Activated CD4-positive, alpha-beta memory T cell treated with anti-CD3 and anti-CD28 coated beads, Interleukin-2, amount 10 ng/mL, durations not matched to agents 7 days and 5 days (primary cell): ENCODE measurements at places on chromosomes 2 and 18. TPM values are rescaled to one million over a fixed set of nuclear protein-coding genes. Genes with fewer than 3 reads are reported as not detected.

DNA sequence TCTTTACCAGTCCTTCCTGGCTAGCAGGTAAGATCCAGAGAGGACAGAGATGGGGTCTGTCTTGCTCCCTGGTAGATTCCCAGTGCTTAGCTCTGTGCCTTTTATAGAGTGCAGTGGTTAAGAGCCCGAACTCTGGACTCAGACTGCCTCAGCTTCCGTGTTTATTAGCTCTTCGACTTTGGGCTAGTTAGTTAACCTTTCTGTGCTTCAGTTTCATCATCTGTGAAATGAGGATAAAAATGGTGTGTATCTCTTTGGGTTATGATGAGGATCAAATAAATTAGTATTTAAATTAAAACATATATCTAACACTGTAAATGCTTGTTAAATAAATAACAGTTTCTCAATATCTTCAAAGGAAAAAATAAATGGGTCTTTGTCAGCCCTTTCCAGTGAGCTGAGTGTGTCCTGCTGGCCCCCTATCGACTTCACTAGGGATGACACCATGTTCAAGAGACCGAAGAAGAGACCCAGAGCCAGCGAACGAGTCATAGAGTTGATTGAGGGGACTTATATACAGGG, 38.2 kb downstream of the CERS6 start:
- DNase-seq = no peak

- DNase-seq = no peak
These were observed 33.7 kb upstream of the APCDD1 start for GRCh38 chr18:10420561-10421352.

GRCh38 chr18:23982155-23983079, 32.1 kb upstream of the TTC39C start:
- DNase-seq = no peak

- no peak for DNase-seq
These were observed 44.5 kb downstream of the RPE start for GRCh38 chr2:210046851-210047500.

Gene TTN
- 2.3 TPM for total RNA-seq

Gene SLC38A11
- total RNA-seq = not detected

Gene DUSP19
- 0.93 TPM for total RNA-seq

DNA sequence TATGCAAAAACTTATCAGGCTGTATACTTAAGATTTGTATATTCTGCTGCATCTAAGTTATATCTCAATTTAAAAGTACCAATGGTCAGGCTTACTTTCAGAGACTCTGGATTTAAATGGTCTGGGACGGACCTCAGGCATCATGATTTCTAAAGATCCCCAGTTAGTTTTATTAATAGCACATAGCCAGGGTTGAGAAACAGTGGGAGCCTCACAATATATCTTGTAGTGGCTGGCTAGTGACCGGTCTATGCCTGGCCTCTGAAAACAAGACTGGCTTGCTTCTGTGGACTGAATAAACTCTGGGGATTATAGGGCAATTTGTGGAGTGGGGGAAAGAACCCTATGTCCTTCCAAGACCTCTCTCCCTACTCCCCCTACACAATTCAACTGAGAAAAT, 162.5 kb upstream of the SLC1A4 start:
- no peak for DNase-seq

DNA sequence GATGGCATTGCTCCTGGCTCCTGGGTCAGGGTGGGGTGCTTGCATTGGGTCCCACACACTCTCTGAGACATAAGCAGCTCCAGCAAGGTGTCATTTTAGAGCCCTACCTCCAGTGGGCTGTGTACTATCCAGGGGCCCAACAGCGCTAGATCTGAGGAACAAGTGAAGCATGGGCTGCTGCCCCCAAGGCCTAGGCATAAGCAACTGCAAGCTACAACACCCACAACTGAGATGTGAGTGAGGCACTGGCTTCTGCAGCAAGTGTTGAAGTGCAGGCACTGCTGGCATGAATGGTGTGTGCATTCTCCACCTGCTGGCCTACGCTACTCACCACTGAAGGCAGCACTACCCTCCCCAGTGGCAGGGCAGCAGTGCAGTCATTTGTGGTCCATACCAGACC, 81.0 kb upstream of the STK39 start:
- DNase-seq = no peak

Gene SPDYA
- total RNA-seq = 0.93 TPM

Gene CYRIA
- total RNA-seq = 0.05 TPM

DNA sequence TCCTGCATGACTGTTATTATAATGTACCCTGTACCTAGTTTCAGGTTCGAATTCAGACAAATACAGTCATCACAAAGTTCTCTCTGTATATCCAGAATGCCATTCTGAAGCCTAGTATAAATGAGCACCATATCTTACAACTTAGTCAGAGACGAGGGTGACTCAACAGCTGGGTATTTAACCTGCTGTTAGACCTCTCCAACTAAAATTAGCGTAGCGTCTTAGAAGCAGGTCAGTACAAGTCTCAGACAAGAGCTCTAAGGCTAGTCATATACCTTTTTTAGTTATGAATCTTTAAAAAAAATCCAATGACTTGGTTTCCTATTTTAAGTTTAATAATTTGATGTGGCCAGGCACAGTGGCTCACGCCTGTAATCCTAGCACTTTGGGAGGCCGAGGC, 74.1 kb downstream of the CABYR start:
- no peak for DNase-seq

- DNase-seq = no peak
These were observed 89.2 kb downstream of the SP100 start for GRCh38 chr2:230505162-230505561.

Gene C1D
- total RNA-seq = 18.4 TPM

DNA sequence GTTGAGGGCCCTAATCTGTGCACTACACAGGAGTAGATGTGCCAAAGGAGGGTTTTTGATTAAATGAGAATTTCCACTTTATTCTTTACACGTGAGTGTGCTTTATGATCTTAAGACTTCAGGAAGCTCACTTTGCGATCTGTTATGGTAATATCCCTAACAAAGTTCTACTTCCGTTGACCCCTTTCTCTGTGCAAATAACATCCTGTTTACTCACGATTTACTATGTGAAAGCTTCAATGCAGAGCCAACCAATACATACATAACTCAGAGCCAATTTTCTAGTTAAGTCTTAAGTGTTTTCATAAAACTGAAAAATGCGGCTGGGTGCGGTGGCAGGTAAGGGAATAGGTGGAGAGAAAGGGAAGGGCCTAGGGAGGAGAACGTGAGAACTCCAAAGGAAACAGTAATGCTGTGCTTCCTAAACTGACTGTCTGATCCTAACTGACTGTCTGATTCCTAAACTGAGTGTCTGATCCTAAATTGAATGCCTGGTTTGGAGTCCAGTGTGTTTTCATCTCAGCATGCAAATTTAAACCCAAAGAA, 87.6 kb downstream of the PLCL1 start:
- DNase-seq = no peak

DNA sequence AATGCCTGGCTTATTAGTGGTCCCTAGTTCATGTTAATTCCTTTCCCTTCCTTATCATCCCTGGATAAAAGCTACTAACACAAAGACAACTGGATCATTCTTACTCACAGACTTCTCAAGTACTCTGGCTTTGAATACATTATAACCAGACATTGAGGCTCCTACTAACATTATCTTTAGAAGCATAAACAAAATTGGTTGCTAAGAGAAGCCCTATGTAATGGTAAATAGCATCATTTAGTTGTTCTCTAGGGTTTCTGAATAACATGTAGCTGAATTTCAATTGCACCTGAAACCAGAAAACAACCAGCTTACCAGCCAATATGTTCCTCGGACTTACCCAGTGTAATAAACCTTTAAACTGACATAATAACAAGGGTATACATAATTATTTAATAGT, 114.1 kb upstream of the NCKAP5 start:
- no peak for DNase-seq

DNA sequence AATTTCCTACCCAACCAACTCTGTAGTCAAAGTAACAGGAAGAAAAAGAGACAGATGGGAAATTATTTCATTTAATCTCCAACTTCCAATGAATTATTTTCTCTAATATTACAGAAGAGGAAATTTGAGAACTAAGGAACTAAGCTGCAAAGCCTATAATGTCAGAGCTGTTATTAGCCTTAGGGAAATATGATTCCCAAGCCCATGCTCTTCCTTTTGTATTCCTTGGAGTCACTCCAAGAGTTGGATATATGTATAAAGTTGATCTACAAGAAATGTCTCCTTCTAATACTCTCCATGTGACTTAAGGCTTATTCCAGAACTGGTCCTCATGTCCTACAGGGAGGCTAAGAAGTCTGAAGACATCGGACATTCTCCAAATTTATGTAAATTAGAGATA, 31.6 kb upstream of the VWC2L start:
- DNase-seq = no peak

DNA sequence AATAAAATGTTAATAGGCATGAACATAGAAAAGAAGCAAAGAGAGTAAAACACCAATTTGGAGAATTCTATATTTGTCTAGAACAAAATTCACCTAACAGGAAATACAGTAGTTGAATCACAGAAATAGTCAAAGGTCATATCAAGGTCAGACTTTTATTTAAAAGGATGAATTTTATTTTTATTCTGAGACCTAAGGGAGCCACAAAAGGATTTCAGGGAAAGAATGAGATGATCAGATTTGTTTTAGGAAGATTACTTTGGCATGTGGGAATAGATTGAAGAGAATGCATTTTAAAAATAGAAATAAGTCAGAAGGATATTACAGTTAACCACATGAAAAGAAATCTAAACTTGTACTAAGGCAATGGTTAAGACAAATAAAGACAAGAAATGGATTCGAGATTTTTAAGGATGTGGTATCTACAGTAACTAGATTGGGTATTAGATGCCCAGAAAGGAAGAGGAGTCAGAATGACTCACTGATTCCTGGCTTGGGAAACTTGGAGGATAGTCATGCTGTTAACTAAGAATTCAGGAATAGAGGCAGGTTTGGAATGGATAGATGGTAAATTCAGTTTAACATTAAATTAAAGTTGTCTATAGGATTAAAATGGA, 56.0 kb downstream of the METTL4 start:
- no peak for DNase-seq

Gene STPG4
- not detected for total RNA-seq

DNA sequence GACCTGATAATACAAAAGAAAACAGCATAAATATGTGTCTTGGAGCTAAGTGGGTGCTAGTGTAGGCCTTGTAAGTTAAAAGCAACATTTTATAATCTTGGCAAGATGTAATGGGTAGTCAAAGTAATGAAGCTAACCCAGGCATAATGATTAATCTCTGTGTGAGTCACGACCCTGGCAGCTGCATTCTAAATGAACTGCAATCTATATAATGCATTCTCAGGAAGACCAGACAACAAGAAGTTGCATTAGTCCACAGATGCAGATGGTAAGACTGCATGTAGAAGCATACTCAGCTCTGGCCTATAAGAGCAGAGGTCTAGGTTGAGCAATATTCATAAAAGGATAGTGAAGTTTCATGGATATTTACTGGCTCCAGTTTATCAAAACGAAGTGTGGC, 85.6 kb upstream of the ETAA1 start:
- DNase-seq = no peak

GRCh38 chr2:8491296-8492027, 190.4 kb upstream of the ID2 start:
- DNase-seq = no peak

Gene MYO5B
- not detected for total RNA-seq

Gene AOX1
- 0.15 TPM for total RNA-seq

Gene EMILIN2
- total RNA-seq = 21.4 TPM

DNA sequence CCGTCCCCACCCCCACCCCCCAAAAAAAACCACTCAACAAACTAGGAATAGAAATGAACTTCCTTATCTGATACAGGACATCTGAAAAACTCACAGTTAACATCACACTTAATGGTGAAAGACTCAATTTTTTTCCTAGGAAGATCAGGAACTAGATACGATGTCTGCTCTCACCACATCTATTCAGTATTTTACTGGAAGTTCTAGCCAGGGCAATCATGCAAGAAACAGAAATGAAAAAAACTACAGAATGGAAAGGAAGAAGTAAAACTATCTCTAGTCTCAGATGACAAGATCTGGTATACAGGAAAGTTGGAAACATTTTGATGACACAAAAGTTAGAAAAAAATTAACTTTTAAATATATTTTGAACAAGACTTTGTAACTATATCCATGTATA, 114.4 kb upstream of the FZD5 start:
- DNase-seq = no peak

Gene ACVR1C
- total RNA-seq = 1.6 TPM

DNA sequence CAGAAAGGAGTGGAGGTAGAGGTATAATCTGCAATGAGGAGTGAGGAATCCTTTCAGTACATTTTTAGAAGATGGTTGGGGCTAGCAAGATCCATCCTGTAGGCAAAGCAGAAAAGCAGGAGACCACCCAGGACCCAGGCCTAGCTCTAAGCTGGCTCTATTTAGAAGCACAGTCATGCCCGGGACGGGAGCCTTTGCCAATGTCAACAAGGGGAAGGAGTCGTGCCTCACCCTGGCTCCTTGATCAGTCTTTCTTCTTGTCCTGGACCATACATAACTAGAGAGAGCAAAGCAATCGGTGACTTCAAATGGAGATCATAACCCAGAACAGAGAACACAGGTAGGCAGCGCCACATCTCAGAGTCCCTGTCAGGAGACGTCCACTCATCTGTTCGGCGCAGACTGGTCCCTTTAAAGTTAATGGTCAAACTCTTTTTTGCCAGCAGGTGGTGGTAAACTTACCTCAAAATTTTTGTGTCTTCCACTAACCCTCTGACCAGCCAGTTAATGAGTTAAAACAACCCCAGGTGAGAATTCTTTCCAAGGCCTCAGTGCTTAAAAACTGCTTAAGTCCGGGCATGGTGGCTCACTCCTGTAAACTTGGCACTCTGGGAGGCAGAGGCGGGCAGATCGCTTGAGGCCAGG, 8.0 kb downstream of the MC5R start:
- DNase-seq = no peak

- DNase-seq = no peak
These were observed 506.1 kb downstream of the PARD3B start for GRCh38 chr2:205051417-205051816.

DNA sequence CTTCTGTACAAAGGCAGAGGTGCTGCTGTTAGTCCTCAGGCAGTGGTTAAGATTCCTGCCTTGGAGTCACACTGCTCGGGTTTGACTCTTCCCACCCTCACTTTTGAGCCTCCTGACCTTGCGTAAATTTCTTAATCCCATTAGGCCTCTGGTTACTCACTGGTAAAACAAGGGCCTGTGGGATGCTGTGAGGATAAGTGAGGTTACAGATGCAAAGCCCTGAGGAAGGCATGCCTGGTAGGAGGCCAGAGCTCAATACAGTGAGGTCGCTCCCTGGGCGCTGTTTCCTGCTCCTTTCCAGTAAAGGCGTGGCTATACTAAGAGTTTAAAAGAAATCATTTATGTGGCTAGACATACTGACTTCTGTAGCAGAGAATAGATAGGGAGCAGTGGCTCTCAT, 127.5 kb upstream of the TMEM200C start:
- DNase-seq = no peak

DNA sequence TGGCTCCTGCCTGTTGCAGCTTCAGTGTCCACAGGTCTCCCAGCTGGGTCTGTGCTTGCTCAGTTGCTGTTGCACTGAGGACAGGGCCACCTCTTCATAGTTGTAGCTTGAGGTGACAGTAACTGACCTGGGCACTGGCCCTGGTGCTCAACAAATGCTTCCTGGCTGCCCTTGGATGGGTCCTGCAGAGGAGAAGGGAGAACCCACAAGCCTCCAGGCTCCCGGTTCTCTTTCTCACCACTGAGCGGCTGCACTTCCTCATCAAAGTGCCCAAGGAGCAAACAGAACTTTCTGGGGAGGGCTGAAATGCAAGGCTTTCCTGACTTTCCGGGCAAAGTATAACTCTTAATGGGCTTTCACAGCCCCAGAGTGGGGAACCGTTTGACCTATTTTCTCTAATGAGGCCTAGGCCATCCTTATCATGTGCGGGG, 38.7 kb downstream of the LCT start:
- no peak for DNase-seq

Gene TEX44
- total RNA-seq = not detected
